ENCODE measurements at places on chromosomes 4 and X. TPM values are rescaled to one million over a fixed set of nuclear protein-coding genes. Genes with fewer than 3 reads are reported as not detected.

The BEND4 gene
- 0.05 TPM for polyA plus RNA-seq

DNA sequence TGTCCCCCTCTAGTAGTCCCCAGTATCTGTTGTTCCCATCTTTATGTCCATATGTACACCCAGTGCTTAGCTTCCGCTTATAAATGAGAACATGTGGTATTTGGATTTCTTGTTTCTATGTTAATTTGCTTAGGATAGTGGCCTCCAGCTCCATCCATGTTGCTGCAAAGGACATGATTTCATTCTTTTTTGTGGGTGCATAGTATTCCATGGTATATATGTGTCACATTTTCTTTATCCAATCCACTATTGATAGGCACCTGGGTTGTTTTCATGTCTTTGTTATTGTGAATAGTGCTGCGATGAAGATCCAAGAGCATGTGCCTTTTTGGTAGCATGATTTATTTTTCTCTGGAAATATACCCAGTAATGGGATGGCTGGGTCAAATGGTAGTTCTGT lies 6.3 kb downstream of the RAP1GDS1 start:
- no peak for DNase-seq

The IRS4 gene
- polyA plus RNA-seq: not detected

DNA sequence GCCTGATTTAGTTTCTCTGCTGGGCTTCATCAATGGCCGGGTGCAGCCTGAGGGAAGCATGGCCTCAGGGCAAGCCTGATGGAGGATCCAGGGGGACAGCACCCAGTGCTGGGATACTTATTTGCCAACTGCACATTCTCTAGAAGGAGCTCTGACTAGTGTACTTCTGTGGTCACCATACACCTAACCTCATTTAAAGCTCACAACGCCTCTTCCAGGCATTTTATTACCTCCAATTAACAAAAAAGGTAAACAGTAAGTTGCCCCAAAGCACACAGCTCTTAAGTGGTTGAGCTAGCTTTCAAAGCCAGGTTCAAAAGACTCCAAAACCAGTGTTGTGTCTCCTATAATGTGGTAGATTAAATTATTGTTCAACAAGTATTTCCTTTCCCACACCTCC lies 26.8 kb upstream of the ATXN3L start:
- DNase-seq: no peak

The GAGE12D gene
- not detected for polyA plus RNA-seq

GRCh38 chr4:42519803-42520417 lies 122.6 kb downstream of the SHISA3 start:
- DNase-seq: peak; percentile 43

DNA sequence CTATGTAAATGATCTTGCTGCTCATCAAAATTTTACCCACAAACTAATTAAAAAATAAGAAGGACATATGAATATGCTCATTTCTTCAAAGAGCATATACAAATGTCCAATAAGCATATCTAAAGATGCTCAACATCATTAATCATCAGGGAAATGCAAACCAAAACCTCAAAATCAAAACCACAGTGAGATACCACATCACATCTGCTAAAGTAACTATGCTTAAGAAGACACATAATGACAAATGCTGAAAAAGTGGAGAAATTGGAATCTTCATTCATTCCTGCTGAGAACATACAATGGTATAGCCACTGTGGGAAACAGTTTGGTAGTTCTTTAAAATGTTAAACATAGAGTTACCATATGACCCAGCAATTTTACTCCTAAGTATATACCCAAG lies 81.9 kb downstream of the AFF2 start:
- no peak for DNase-seq

- DNase-seq: no peak
Measured at GRCh38 chr4:146165221-146165620, 10.3 kb upstream of the LSM6 start.

- DNase-seq: no peak
Measured at GRCh38 chr4:53716011-53716410, 124.7 kb upstream of the LNX1 start.

GRCh38 chr4:74357965-74358364 lies 7.0 kb upstream of the EREG start:
- no peak for DNase-seq

DNA sequence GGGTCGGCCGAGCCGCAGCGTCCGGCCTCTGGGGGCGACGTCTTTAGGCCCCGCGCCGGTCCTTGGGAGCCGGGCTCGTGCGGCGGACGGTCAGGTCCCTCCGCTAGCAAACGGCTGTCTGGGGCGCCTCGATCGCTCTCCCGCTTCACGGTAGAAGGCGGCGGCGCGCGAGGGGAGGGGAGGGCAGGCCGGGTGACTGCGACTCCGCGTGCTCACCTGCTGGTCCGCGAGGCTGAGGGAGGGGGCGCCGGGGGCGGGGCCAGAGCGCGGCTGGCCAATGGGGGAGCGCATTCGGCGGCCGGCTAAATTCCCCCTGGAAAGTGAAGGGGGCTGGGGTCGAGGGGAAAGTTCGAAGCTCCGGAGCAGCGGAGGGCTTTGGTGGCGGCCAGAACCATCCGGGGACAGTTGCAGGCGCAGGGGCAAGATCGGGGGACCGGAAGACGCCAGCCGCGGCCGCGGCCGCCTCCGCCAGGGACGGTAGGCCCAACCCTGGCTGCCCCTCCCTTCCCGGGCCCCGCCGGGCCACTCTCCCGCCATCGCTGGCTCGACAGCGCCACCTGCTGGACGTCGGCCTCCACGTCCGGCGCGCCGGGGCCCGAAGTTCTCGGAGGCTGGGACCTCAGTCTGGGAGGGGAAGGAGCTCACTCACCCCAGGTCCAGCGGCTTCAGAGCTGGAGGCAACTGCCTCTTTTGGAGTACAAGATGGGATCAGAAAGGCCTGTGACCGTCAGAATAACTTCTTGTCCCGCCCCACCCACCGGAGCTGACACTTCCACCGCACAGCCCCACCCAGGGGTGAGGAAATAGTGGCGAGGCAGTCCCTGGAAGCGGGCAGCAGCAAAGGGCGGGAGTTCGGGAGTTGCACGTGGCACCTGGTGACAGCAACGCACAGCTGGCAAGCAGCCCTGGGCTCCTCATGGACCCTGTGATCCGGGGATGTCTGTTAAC lies 49.9 kb downstream of the ELF4 start:
- DNase-seq: no peak
